AG09319 (cell line): ENCODE measurements at places on chromosomes 1 and 21.

DNA sequence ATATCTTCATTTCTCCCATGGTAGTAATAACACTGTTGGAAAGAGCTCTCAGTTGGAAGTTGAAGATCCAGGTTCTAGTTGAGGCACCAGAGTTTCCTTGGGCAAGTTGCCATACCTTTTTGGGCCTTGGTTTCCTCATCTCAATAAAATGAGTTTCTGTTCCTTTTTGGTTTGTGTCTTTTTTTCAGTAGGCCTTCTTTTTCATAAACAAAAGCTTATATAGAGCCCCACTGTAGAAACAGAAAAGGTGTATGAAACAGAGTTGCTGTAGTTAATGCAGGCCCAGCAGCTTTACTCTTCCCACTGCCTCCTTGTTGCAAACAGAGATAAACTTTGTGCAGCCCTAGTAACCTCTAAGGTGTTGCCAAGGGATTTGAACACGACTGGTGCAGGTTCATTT is 41.7 kb downstream of the WNT4 start:
- DNase-seq = no peak

DNA sequence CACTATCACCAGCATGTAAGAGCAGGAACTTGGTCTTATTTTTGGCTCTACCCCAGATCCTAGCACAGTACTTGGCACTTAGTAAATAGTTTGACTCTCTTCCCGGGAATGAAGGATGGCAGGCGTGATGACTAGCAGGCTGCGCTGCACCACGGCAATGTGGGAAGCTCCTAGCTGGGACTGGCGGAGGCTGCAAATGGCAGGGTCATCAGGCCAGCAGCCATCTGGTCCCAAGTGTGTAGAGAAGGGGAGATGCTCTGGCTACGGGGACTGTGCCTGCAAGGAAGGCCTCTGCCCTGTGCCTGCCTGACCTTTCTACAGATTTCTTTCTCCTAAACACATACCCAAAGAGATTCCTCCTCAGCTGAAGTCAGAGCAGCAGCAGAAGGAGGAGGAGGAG is 95.0 kb downstream of the KCND3 start:
- no peak for DNase-seq

DNA sequence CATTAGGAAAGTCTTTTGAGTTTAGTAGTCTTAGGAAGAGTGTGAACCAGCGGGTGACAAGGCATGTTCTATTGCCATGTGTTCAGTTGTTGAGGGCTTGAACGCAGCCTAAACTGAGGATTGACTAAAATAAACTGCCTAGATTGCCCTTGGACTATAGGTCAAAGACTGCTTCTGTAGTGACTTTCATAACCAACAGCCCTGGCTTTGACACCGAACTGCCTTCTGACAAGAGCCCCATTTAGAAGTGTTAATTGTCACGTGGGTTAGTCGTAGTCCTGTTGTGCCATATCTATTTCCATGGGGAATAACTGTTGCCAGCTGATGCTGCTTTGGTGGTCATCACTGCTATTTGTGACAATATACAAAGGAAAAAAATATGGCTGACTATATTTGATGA is 90.4 kb downstream of the TGFB2 start:
- no peak for DNase-seq

DNA sequence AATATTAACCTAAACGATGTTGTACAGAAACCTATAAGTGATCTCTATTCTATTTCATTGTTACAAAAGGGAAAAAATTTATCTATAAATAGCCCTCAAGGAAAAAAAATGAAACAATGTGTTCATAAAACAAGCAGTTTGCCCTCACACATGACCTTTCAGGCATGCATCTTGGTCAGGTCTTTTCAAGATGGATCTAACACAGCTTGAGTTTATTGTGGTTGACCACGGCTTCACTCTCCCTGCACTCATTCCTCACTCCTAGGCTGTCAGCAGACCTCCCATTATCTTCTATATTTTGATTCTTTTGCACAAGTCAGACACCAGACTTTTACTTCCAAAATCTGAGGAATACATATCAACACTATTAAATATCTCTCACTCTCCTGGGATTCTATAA is 544.3 kb downstream of the KCNT2 start:
- DNase-seq = no peak

GRCh38 chr1:22611530-22611947 is 24.9 kb upstream of the C1QA start:
- DNase-seq = peak; percentile 3

DNA sequence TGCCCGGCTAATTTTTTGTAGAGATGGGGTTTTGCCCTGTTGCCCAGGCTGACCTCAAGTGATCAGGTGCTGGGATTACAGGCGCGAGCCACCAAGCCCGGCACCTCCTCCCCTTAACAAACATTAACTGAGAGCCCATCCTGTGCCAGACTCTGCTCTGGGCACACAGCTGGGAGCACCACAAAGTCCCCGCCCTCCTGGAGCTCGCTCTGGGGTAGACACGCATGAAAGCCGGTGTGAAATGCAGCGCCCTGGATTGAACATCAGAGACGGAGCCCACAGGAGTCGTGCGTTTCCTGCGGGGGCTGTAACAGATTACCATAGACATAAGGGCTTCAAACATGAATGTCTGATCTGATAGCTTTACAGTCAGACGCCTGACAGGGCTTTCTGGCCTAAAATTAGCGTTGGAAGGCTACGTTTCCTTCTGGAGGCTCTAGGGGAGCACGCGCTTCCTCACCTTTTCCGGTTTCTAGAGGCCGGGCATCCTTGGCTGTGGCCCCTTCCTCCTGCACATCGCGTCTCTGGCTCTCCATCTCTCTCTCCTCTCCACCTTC is 14.3 kb downstream of the SLC27A3 start:
- no peak for DNase-seq
